ENCODE measurements at places on chromosomes 2 and 18. TPM values are rescaled to one million over a fixed set of nuclear protein-coding genes. Genes with fewer than 3 reads are reported as not detected.

- no peak for DNase-seq
These were observed 84.2 kb upstream of the STPG4 start for GRCh38 chr2:47239119-47239969.

- DNase-seq: no peak
These were observed 260.4 kb upstream of the DSEL start for GRCh38 chr18:67776929-67777328.

The C2orf72 gene
- total RNA-seq: 1.1 TPM

GRCh38 chr2:25286025-25286400 lies 55.7 kb downstream of the DNMT3A start:
- DNase-seq: no peak

GRCh38 chr2:54473851-54474250 lies 17.7 kb downstream of the SPTBN1 start:
- DNase-seq: no peak

- no peak for DNase-seq
These were observed 407.5 kb upstream of the FIGN start for GRCh38 chr2:164143183-164143930.

DNA sequence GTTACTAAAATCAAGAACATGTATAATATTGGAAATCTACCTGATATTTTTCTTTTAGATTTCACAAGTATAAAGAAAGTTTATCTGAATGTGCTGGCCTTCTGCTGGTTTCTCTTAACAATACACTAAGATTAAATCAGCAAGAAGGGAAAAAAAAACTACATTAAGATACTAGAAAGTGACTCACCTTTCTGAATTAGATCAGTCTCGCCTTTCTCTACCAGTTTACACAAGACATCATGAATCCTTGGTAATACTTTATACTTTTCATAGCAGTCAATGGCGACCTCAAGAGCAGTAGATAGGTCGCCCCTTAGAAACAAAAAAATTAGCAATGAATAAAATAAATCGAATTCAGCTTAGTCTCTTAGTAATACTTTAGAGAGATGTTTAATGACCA lies 61.2 kb downstream of the LRPPRC start:
- DNase-seq: no peak

- DNase-seq: no peak
These were observed 7.2 kb upstream of the KCNK3 start for GRCh38 chr2:26685341-26685740.

The FRZB gene
- 4.7 TPM for total RNA-seq

DNA sequence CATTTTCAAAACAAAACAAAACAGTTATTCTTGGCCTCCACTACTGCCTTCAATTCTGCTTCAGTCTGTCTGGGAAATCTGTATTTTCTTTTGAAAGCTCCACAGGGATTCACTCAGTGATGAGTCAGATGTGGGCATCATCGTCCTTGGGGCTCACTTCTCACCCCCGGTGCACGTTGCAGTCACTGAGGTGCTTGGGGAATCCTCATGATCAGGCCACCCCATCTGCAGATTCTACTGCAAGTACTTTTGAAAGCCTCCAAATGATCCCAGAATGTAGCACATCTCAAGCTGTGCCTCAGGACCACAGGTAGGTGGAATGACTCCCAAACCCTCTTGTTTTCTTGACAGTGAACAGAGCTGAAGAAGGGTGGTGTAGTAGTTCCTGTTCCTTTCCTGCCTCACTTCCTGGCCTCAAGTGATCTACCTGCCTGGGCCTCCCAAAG lies 34.3 kb downstream of the LPIN2 start:
- no peak for DNase-seq

DNA sequence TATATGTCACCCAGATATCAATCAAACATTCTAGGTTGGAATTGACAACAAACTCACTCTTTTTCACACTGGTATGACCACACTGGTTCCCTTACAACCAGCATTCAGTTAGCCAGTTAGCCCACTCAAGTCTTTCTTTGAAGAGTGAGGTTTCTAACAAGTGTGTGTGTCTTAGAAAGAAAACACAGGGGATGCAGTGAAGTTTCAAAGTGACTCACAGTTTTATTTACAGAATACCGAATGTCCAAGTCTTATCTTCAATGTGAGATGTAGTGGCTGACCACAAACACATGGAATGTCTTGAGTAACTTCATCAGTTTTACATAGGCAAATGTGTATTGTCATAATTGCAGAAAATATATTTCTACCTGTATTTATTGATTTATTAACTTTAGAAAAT lies 274.7 kb upstream of the HNMT start:
- no peak for DNase-seq

DNA sequence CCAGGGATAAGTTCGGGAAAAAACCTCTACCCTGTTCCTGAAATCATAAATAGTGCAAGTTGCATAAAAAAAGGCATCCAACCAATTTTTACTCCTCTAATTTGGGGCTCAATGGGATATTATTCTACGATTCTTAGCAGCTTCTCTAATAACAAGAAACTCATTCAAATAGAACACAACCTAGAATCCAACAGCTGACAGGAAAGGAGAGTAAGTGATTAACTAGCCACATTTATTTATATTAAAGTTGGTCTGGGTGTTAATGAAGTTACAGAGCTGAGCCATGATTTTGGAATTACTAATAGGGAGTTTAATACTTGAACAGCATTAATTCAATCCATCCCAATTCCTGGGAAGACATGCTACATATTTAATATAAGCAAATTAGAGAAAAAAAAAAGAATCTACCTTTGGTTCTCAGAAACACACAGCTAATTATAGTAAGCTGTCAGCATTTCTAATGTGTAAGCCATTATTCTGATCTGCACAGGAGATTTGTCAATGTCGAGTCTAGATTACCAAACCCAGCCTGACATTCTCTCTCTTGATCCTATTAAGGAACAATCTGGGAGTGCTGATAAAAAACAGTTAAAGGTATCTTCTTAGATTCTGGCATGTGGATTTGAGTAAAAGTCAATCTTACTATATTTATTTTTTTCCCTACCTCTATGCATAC lies 267.7 kb downstream of the NBAS start:
- DNase-seq: no peak

GRCh38 chr2:148614322-148615049 lies 30.1 kb upstream of the EPC2 start:
- DNase-seq: no peak

- no peak for DNase-seq
These were observed 436.7 kb downstream of the LPIN1 start for GRCh38 chr2:12183032-12183645.

GRCh38 chr2:204108781-204109295 lies 172.3 kb downstream of the ICOS start:
- DNase-seq: no peak

The TUBB6 gene
- total RNA-seq: 126 TPM

DNA sequence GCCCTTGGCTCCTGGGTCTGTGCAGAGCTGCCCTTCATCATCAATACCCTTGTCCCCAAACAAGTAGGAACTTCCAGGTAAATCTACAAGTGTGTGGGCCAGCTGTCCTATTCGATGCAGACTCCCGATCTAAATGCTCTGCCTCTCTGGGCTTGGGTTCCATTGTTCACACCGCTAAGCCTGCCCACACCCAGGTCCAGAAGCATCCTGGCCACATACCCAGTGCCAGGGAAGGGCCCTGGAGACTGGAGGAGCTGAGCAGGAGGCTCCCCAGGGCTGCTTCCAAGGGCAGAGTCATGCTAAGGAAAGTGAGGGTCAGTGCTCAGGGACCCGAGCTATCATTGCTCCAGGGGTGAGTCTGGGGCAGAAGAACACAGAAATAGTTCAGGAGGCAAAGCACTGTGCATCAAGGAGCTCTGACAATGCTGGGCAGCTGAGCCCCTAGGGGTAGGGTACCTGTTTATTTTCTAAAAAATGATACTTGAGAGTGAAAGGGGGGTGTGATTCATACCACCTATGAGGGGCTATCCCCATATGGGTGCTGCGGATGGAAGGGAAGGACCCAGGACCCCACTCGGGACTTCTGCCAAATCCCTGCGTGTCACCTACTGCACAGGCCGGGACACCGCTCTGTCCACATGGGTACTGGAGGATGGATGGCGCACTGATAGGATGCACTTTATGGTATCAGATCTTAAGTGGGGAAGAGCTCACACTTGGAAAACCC lies 25.8 kb upstream of the TWIST2 start:
- DNase-seq: no peak

DNA sequence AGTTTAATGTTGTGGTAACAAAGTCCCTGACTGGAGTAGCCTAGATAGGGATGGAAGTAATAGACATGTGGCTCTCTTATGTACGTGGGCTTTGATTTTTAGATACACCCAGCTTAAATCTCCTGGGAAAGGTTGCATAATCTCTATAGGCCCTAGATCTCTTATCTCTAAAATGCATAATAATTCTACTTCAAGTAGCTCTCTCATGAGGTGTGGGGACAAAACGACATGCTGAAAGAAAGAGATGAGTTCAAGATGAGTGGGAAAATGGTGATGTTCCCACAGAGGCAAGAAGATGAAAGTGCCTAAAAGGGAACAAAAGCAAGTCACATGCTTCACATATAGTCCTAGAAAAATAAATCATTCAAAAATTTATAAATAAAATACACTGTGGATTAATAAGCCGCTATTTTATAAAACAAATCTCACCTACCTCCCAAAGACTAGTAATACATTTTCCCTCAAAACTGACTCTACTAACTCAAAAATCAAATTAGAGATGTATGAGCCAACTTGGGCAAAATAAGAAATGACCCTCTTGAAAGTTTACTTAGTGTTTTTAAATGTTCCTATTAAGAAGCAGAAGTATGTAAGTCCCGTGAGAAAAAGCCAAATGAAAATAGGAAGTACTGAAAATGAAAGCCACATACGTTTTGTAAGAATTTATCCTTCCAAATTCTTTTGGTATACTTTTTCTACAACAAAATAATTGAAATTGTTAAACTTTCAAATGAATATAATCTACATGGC lies 148.2 kb upstream of the ITGA4 start:
- DNase-seq: no peak

- DNase-seq: no peak
These were observed 87.3 kb upstream of the B3GNT7 start for GRCh38 chr2:231308219-231308618.

The PLA2R1 gene
- 2.2 TPM for total RNA-seq

The CNTNAP5 gene
- 0.17 TPM for total RNA-seq

GRCh38 chr2:30267161-30267975 lies 36.0 kb downstream of the LBH start:
- DNase-seq: no peak

DNA sequence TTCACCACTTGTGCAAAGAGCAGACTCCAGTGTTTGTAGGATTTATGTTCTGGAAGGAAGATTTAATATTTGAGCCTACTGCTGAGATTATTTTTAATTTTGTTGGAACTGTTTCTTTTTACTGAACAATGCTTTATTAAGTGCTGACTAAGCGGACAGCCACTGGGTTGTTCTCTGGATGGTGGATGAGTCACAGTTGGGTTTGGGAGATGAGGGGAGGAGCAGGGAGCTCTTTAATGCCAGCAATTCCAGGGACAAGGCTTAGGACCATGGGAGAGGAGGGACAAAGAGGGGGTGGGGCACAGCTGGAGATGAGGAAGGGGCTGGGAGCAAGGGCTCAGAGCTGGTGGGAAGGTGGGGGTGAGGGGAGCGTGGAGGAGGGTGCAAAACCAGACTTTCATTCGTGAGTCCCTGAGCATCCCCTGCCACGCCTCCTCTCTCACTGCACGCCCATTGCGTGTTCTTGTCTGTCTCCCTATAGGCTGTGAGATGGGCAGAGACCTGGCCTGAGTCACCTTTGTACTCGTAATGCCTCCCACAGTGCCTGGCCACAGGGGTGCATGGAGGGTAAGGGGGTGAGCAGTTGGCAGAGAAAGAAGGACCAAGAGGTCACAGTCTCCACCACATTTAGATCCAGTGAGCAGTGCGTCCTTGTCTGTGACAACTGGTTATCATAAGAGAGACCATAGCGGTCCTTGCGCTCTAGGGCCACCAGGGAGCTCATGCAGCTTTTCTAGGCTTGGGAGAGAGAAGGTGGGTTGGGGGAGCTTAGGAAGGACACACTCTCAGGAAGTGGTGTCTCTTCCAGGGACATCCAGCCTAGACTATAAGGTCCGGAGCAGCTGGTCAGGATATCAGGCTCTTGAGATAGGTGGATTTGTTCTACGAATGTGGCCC lies 18.4 kb downstream of the SLC4A3 start:
- peak; percentile 46 for DNase-seq

The GPAT2 gene
- total RNA-seq: 0.63 TPM

The XIRP2 gene
- 0.11 TPM for total RNA-seq

GRCh38 chr18:11906926-11907874 lies 917 bp downstream of the MPPE1 start:
- DNase-seq: peak; percentile 50

DNA sequence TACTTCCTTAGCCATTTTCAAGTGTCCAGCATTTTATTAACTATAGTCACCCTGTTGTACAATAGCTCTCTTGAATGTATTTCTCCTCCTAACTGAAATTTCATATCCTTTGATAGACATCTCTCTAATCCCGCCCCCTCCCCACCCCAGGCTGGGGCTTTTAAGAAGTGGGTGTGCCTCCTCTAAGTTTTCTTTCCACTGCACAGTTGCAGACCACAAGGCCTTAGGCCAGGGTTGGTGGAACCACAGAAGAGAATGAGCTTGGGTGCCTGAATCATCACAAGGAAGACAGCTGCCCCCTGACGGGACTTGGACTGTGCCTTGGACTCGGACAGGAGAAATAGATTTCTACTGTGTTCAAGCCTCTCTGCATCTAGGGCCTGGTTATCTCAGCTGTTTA lies 193.4 kb downstream of the HAUS1 start:
- DNase-seq: no peak

DNA sequence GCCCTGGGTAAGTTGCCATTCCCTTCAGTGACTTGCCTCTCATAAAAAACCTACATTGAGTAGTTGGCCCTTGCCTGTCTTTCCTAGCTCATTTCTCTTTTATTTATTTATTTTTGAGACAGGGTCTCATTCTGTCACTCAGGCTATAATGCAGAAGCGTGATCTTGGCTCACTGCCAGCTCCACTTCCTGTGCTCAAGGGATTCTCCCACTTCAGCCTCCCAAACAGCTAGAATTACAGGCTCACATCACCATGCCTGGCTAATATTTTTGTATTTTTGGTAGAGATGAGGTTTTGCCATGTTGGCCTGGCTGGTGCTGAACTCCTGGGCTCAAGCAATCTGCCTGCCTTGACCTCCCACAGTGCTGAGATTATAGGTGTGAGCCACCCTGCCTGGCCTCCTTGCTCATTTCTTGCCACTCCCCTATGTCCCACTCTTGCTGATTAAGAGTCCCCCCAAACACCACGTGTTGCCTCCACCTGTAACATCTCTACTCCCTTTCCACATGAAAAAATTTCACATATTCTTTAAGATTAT lies 12.6 kb downstream of the EVA1A start:
- DNase-seq: no peak

The FAM117B gene
- total RNA-seq: 21.4 TPM
